ENCODE measurements at places on chromosomes 16 and 17. TPM values are rescaled to one million over a fixed set of nuclear protein-coding genes. Genes with fewer than 3 reads are reported as not detected.

GRCh38 chr17:40915199-40915661 is 22.2 kb downstream of the KRT23 start:
- H3K4me1 ChIP-seq = no peaks in the 10 kb centered on the region
- no peak for DNase-seq
- H3K4me3 ChIP-seq = no peak overlapping the region
- H3K27ac ChIP-seq = no peak overlapping the region

The FSCN2 gene
- polyA plus RNA-seq = 0.37 TPM

GRCh38 chr16:68074850-68075555 is 10.2 kb upstream of the NFATC3 start:
- H3K4me1 ChIP-seq = peaks cover 35% of the 10 kb centered on the region
- no peak overlapping the region for H3K27ac ChIP-seq
- H3K36me3 ChIP-seq = no peaks in the 10 kb centered on the region
- no peak overlapping the region for H3K4me3 ChIP-seq
- peak; percentile 42 for DNase-seq

The CKLF gene
- polyA plus RNA-seq = 128 TPM

The GALR2 gene
- polyA plus RNA-seq = 0.47 TPM

DNA sequence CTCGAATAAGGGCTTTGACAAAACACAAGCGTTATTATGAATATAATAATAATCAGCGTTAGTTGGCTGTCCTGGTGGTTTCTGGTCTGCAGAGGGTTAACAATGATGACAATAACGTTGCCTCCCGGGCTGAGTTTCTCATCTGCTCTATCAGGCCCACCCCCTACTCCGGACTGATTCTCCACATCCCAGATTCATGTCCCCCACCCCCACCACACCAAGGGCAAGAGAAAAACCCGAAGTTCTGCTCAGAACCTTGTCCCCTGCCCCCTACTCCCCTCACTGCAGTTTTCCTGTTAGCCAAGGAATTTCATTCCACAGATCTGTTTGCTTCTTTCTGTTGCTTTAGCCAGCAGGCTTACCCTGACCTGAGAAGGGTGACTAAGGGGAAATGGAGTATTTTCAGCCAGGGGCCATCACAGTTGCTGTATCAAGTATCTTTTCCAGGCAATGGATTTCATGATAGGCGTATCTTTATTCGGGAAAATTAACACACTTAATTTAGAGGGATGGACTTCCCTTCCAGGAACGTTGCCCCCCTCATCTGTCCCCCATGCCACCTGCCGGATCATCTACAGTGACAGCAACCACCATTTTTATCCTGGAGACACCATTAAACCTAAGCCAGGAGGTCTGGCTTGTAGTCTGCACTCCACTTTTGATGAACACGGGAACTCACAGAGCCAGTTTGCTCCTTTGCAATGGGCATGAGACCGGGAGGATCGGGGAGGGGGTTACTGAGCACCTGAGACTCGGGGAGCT is 23.7 kb downstream of the ALOX15 start:
- no peaks in the 10 kb centered on the region for H3K27me3 ChIP-seq
- no peaks in the 10 kb centered on the region for H3K4me1 ChIP-seq
- H3K27ac ChIP-seq = no peak overlapping the region
- no peaks in the 10 kb centered on the region for H3K36me3 ChIP-seq
- H3K4me3 ChIP-seq = no peak overlapping the region

The PSKH1 gene
- 66.8 TPM for polyA plus RNA-seq

The SGCA gene
- 33.1 TPM for polyA plus RNA-seq

DNA sequence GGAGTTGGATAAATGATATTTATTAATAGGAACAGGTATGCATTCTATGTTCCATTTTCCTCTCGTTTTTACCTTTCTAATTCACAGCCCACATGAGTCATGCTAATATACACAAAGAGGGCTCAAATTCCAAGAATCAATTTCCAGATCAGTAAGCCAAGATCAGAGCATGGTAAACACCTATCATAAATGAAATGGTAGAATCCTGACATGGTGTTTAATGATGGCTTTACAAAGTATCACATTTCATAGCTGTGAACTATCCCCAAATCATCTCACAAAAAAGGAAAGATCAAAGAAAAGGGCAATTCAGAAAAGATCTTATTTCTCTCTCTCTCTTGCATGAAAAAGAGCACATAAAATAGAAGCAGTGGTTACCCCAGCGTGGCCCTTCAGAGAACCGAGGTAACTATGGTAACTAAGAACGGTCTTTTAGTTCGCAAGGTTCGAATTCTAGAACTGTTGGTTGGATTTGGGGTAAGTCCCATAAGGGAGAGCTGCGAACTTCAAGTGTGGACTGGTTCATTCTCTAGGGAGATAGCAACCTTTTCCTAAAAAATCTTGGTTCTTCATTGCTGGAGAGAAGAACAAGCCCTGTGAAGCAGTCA is 73.0 kb downstream of the MARCHF10 start:
- no peaks in the 10 kb centered on the region for H3K4me1 ChIP-seq
- no peak for DNase-seq
- no peaks in the 10 kb centered on the region for H3K36me3 ChIP-seq
- no peaks in the 10 kb centered on the region for H3K27me3 ChIP-seq

The C1QTNF1 gene
- polyA plus RNA-seq = 22.5 TPM

GRCh38 chr17:34465789-34466188 is 102.8 kb upstream of the CCL1 start:
- H3K4me3 ChIP-seq = no peak overlapping the region
- no peaks in the 10 kb centered on the region for H3K27me3 ChIP-seq
- no peak overlapping the region for H3K27ac ChIP-seq
- no peaks in the 10 kb centered on the region for H3K4me1 ChIP-seq

- no peaks in the 10 kb centered on the region for H3K36me3 ChIP-seq
- no peaks in the 10 kb centered on the region for H3K27me3 ChIP-seq
- no peak overlapping the region for H3K4me3 ChIP-seq
- DNase-seq = no peak
- no peak overlapping the region for H3K27ac ChIP-seq
- H3K4me1 ChIP-seq = no peaks in the 10 kb centered on the region
Measured at GRCh38 chr16:3578610-3579551, 1.7 kb upstream of the NLRC3 start.

GRCh38 chr17:33933576-33933975 is 321.5 kb upstream of the CCL2 start:
- no peaks in the 10 kb centered on the region for H3K27me3 ChIP-seq
- DNase-seq = no peak
- no peaks in the 10 kb centered on the region for H3K4me1 ChIP-seq

The NAA60 gene
- 61.8 TPM for polyA plus RNA-seq

The SYT17 gene
- 0.75 TPM for polyA plus RNA-seq

The KCTD2 gene
- 88.9 TPM for polyA plus RNA-seq

The CUEDC1 gene
- polyA plus RNA-seq = 13.3 TPM

The CCDC137 gene
- polyA plus RNA-seq = 18.6 TPM

- no peaks in the 10 kb centered on the region for H3K36me3 ChIP-seq
- H3K27me3 ChIP-seq = no peaks in the 10 kb centered on the region
- H3K4me1 ChIP-seq = peaks cover 5% of the 10 kb centered on the region
- DNase-seq = no peak
- H3K27ac ChIP-seq = no peak overlapping the region
- H3K4me3 ChIP-seq = no peak overlapping the region
Measured at GRCh38 chr17:29162909-29163341, 17.3 kb downstream of the MYO18A start.

GRCh38 chr16:55133654-55134053 is 190.3 kb upstream of the IRX6 start:
- no peaks in the 10 kb centered on the region for H3K36me3 ChIP-seq
- DNase-seq = no peak
- H3K27me3 ChIP-seq = no peaks in the 10 kb centered on the region

The CRISPLD2 gene
- polyA plus RNA-seq = 48.8 TPM

DNA sequence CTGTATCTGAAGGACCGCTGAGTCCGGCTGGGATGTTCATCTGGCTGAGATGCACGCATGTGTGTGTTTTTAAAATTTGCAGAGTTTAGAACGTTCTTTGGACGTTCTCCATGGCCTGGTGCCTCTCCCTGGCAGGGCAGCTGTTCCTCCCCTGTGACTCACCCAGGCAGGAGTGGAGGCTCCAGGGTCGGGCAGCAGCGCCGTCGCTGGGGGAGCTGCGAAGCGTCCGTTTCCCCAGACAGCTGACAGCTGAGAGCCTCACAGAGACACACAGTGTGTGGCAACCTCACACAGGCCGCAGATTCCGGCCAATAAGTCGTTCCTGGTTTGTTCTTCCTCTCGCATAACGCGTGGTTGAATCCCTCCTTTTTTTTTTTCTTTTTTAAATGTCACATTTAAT is 80.6 kb downstream of the OR1D5 start:
- no peak overlapping the region for H3K4me3 ChIP-seq
- no peaks in the 10 kb centered on the region for H3K27me3 ChIP-seq
- H3K4me1 ChIP-seq = no peaks in the 10 kb centered on the region
- DNase-seq = peak; percentile 42
- H3K27ac ChIP-seq = no peak overlapping the region

DNA sequence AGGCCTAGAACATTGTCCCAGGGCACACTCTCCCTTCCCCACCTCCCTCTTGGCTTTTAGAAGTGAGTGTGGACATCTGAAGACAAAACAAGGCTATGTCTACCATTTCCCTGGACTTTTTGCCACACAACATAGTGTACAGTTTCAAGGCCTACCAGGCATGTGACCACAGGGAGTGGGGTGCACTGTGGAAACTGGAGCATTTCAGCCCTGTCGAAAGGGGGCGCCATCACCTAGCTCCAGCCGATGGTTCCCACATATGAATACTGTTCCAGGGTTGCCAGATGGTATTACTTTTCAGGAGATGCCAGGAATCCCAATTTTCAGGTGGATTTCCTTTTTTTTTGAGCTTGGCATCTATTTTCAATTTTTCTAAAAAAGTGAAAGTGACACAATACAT is 140.7 kb downstream of the KATNIP start:
- no peaks in the 10 kb centered on the region for H3K27me3 ChIP-seq
- H3K27ac ChIP-seq = no peak overlapping the region
- H3K4me1 ChIP-seq = no peaks in the 10 kb centered on the region

- no peaks in the 10 kb centered on the region for H3K4me1 ChIP-seq
- H3K27me3 ChIP-seq = no peaks in the 10 kb centered on the region
- no peak overlapping the region for H3K4me3 ChIP-seq
- no peak overlapping the region for H3K27ac ChIP-seq
Measured at GRCh38 chr16:2530629-2531318, 434 bp downstream of the CEMP1 start.

The ANKRD40CL gene
- polyA plus RNA-seq = not detected

- H3K27me3 ChIP-seq = no peaks in the 10 kb centered on the region
- no peaks in the 10 kb centered on the region for H3K36me3 ChIP-seq
- H3K27ac ChIP-seq = peak overlapping the region; percentile 58
- DNase-seq = peak; percentile 15
Measured at GRCh38 chr16:57260294-57260929, 15.4 kb downstream of the ARL2BP start.

The NDEL1 gene
- 51.2 TPM for polyA plus RNA-seq

DNA sequence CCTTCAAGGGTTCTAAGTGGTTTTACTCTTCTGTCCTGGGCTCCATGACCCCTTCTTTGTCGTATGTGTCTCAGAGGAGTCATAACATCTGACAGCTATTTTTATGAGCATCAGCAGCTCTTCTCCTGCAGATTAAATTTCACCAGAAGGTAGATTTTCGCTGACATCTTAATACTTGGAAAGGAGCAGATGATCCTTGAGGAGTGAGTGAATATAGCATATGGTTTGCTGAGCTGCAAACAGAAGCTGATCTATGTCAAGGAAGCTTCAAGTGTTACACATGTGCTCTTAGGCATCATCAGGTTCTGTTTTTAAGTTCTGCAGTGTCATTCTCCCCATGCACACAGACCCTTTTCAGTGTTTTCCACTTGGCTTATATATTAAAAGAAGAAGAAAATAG is 49.2 kb upstream of the MYH2 start:
- no peak for DNase-seq
- no peaks in the 10 kb centered on the region for H3K27me3 ChIP-seq
- no peak overlapping the region for H3K27ac ChIP-seq
- no peaks in the 10 kb centered on the region for H3K4me1 ChIP-seq
- no peaks in the 10 kb centered on the region for H3K36me3 ChIP-seq

- peaks cover 6% of the 10 kb centered on the region for H3K4me1 ChIP-seq
- H3K4me3 ChIP-seq = peak overlapping the region; percentile 62
- no peaks in the 10 kb centered on the region for H3K36me3 ChIP-seq
- DNase-seq = no peak
- peak overlapping the region; percentile 86 for H3K27ac ChIP-seq
- H3K27me3 ChIP-seq = no peaks in the 10 kb centered on the region
Measured at GRCh38 chr16:88784856-88785105, 239 bp downstream of the PIEZO1 start.

GRCh38 chr17:28507567-28508203 is 1.5 kb downstream of the FOXN1 start:
- H3K36me3 ChIP-seq = no peaks in the 10 kb centered on the region
- DNase-seq = no peak
- no peaks in the 10 kb centered on the region for H3K4me1 ChIP-seq
- no peaks in the 10 kb centered on the region for H3K27me3 ChIP-seq

GRCh38 chr17:7045492-7046126 is 1.7 kb upstream of the SLC16A11 start:
- H3K27ac ChIP-seq = peak overlapping the region; percentile 70
- peak; percentile 69 for DNase-seq
- H3K4me1 ChIP-seq = peaks cover 33% of the 10 kb centered on the region
- H3K36me3 ChIP-seq = no peaks in the 10 kb centered on the region
- no peaks in the 10 kb centered on the region for H3K27me3 ChIP-seq

DNA sequence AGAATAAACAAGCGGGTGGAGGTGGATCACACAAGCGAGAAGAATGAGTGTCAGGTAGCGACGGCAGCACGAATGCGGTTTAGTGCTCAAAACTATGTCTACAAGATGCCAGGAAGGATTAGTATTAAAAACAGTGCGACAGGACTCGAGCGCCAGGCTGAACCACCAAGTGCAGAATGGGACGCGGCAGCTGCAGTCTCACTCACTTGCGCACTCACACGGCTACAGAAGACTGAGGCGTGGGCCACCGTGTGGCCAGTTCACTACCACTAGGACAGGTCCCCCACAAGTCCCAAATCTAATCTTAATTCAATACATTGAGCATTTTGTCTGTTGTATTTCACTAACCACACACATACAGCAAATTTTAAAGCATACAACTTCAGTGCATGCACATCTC is 35.7 kb upstream of the TRAP1 start:
- H3K27me3 ChIP-seq = no peaks in the 10 kb centered on the region
- H3K4me3 ChIP-seq = no peak overlapping the region
- H3K4me1 ChIP-seq = no peaks in the 10 kb centered on the region
- H3K27ac ChIP-seq = no peak overlapping the region
- H3K36me3 ChIP-seq = no peaks in the 10 kb centered on the region

DNA sequence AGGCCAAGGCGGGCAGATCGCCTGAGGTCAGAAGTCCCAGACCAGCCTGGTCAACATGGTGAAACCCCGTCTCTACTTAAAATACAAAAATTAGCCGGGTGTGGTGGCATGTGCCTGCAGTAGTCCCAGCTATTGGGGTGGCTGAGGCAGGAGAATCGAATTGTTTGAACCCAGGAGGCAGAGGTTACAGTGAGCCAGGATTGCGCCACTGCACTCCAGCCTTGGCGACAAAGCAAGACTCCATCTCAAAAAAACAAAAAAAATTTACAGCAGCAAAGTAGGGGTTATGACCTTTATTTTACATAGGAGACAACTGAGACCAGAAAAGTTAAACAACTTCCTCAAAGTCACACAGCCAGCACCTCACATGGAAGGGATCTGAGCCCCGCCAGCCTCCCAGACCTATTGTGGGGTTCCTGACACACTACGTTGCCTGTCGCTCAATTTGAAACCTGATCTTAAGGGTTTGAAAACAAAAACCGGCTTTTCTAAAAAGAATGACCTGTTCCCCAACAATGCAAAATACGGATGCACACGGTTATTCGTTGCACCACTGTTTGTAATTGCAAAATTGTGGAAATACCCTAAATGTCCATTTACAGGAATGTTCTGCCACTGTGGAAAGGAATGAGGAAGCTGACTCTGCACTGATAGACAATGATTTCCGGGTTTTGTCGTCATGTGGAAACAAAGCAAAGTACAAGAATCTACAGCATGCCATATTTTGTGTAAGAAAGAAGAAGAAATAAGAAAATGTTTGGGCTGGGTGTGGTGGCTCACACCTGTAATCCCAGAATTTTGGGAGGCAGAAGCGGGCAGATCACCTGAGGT is 77.2 kb downstream of the CNGB1 start:
- H3K27me3 ChIP-seq = no peaks in the 10 kb centered on the region
- no peak overlapping the region for H3K4me3 ChIP-seq
- H3K4me1 ChIP-seq = peaks cover 7% of the 10 kb centered on the region
- no peak for DNase-seq

Measured in testis (tissue), 5 donors.